ENCODE measurements at places on chromosomes 7 and 10.

- DNase-seq = no peak
These were observed 293.0 kb upstream of the PODXL start for GRCh38 chr7:131849472-131849871.

GRCh38 chr7:2157473-2158279 lies 75.1 kb downstream of the MAD1L1 start:
- DNase-seq = no peak

DNA sequence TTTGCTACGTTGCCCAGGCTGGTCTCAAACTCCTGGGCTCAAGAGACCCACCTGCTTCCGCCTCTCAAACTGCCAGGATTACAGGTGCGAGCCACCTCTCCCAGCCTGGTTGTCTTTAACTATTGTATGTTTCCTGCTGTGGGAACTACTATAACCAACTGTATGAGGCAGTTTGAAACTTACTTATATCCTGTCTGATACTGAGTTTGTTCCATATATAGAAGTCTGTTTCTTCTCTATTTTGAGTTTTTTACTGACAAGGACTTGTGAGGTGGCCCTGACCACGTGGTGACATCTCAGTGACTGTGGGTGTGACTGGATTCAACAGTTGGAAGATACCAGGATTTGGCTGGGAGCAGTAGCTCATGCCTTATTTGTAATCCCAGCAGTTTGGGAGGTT lies 14.2 kb downstream of the FBH1 start:
- no peak for DNase-seq

GRCh38 chr7:32068411-32069101 lies 1.7 kb downstream of the PDE1C start:
- no peak for DNase-seq

- DNase-seq = no peak
These were observed 259.8 kb upstream of the TCERG1L start for GRCh38 chr10:131571346-131571745.

DNA sequence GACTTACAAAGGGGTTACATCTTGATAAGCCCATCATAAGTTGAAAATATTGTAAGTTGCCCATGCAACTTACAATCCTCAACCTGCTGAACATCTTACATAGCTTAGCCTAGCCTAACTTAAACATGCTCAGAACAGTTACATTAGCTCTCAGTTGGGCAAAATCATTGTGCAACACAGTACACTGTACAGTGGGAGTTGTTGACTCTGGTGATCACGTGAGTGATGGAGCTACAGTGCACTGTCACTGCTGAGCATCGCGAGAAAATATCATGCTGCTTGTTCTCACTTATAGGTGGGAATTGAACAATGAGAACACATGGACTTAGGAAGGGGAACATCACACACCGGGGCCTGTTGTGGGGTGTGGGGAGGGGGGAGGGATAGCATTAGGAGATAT lies 214.9 kb upstream of the ZMIZ1 start:
- DNase-seq = no peak

Measured in stimulated activated CD8-positive, alpha-beta memory T cell treated with anti-CD3 and anti-CD28 coated beads, Interleukin-4, amount 100 ng/mL, for 4 hours (primary cell).